ENCODE measurements at places on chromosomes 6 and 20.

DNA sequence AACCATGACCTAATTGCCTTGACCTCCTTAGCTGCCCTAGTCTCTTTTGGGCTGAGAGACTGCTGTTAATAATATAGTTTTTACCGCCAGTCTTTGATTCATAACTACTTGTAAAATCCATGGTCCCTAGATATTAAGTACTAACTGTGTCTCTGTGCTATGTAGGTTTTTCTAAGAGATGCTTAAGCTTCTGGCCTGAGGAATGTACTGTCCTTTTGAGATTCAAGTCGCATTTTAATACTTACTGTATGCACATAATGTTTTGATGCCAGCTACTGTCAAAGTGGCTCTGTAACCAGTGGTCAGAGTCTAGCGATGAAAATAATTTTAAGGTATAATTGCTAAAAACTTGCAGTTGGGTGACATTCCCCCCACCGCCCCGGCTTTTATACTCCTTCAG is 2.1 kb downstream of the AKAP12 start:
- DNase-seq: no peak

- DNase-seq: no peak
Observed at GRCh38 chr6:147621961-147622360, 113.5 kb downstream of the SAMD5 start.

DNA sequence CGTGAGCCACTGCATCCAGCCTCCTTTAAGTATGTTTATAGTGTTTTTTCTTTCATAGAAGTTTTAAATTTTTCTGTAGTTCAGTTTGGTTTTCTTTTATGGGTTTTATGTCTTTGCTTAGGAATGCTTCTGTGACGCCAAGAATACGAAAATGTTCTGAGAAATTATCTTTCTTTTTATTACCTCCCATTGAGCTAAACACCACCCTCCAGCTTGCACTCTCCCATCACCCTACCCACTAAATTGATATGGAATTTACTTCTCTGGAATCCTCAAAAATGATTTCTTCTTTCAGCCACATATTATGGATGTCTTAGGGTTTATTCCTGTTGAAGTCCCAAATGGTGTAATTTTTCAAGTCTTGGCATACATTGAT is 38.1 kb downstream of the JARID2 start:
- DNase-seq: no peak

DNA sequence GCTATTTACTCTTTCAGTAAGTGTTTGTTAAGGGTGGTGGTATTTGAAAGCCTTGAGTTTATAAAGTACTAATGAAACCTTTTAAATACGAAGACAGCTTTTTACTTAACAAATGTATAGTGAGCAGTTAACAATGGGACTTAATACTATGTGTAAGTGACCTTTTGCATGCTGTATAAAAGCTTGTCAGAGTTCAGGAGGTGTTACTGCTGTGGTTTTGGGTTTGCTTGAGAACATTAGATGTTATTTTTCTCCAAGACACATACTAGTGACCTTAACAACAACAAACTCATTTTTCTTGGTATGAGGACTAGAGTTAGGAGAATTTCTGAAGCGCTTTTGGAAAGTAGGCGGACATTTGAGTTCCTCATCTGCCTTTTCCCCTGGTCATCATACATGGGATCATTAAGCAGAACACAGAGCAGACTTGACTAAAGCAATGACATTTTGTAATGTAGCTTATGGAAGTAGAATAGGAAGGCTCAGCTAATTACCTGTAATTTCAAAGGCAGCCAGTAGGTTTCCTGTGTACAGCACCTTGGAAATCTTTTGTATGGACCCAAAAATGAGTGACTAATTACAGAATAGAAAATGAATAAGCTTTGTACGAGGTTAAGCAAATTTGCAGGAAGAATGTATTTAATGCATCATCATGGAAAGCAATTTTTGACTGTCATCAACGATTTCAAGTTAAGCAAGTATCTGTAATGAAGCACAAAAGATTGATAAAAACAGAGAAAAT is 14.1 kb downstream of the CDYL start:
- DNase-seq: no peak

GRCh38 chr20:15760001-15760621 is 813.1 kb downstream of the KIF16B start:
- DNase-seq: no peak

- DNase-seq: no peak
Observed at GRCh38 chr20:58665606-58666005, 14.5 kb downstream of the STX16 start.

- DNase-seq: no peak
Observed at GRCh38 chr20:61733891-61734732, 331.6 kb downstream of the TAF4 start.

DNA sequence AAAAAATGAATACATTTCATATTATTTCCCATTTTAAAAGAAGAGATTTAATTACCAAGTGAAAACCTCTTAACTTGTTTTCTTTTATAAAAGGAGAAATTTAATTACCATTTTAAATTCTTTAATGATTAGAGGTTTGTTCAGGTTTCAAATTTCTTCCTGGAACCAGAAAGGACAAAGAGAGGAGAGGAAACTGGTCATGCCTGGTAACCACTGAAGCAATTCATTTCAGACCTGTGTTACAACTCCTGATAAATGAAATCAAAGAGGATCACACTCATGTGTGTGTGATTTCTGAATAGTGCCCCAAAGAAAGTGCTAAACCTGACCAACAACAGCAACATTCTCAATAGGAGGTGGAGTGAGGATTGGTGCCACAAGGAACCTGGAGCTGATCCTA is 12.6 kb upstream of the SLPI start:
- no peak for DNase-seq

DNA sequence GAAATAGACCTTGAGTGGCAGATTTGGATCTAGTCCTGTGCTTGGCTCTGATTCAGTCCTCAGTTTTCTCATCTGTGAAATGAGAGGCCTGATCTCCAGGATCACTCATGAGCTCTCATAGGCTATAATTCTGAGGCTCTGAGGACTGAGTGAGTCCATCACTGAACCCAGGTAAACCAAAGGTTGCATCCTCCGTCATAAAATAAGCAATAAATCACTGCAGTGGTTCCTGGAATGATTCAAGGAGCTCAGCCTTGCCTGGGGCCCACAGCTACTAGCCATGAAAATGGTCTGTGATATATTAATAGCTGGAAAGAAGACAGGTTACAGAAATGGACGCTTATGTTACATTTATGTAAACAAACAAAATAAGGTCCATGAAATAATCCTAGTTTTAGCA is 124.8 kb downstream of the MAP3K7 start:
- DNase-seq: no peak

DNA sequence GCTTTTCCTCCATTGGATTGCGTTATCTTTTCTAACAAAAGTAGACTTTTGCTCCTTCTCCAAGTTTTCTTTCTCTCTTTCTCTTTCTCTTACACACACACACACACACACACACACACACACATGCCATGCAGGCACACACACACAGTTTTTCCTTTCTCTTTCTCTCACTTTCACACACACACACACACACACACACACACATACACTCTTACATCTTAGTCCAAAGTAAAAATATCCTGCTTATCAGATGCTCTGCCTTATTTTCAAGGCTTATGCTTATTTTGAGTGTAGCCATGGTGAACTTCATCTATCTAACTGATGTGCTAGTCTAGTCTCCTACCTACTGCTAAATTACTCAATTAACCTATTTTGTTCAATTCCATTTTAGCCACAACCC is 34.4 kb upstream of the RAB23 start:
- DNase-seq: no peak

DNA sequence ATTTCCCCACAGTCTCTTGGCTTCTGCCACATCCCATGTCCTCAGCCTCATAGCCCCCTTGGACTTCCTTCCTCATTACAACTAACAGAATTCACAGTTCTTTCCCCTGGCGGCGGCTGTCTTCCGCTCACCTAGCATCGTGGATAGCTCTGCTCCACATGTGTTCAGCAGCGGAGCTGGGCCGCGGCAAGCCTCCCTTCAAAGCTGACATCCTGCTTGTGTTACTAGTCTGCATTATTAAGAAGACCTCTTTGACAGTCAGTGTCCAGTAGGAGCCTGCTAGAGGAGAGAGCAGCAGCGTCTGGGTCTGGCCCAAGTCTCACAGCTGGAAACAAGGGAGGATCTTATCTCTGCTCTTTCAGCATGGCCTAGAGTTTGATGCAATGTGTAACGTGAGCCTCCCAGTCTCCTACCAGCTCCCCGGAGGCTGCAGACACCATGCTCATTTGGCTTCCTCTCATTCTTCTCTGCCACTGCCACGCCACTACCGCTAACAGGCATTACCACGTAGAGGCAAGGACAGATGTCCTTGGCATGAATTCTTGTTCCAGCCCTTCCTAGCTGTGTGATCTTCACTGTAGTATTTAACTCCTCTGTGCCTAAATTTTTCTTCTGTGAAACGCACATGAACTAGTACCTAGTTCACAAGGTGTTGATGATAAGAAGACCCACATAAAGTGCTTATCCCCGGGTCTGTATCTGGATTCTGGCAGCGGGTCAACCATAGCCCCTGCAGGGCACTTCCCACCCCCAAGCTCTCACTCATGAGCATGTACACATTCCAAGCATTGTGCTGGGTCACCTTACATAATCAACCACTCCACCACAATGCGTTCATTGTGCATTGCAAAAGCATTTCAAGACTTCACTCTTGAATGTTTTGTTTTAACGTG is 107.1 kb upstream of the BACH2 start:
- DNase-seq: no peak

DNA sequence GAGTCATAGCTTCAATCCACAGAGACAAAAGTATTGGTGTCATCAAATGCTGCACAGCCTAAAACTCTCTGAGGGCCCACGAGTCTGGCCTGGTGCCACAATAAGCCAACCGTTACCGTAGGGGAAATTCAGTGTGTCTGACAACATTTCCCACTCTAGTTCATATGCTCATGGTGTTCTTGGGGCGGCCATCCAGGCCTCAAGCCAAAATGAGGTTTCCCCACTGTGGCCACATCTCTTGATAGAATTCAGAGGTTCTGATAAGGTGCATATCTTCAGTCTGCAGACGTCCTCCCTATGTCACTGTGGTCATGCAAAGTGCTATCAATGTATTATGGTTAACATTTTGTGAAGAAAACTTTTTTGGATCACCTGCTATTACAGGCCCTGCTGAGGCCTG is 627.7 kb downstream of the QKI start:
- no peak for DNase-seq

DNA sequence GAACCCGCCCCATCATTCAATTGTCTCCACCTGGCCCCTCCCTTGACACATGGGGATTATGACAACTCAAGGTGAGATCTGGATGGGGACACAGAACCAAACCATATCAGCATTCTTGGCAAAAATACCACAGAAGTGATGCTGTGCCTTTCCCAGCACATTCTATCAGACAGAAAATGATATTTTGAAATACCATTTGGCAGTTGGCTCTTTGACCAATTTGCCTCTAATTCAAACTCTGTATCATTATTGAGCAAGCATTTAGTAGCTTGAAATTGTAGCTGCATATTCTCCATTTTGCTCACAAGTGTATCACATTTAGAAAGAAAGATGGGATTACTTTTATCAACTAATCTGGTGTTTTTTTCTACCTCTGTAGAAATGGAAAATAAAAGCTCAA is 64.0 kb downstream of the PLCB1 start:
- no peak for DNase-seq

DNA sequence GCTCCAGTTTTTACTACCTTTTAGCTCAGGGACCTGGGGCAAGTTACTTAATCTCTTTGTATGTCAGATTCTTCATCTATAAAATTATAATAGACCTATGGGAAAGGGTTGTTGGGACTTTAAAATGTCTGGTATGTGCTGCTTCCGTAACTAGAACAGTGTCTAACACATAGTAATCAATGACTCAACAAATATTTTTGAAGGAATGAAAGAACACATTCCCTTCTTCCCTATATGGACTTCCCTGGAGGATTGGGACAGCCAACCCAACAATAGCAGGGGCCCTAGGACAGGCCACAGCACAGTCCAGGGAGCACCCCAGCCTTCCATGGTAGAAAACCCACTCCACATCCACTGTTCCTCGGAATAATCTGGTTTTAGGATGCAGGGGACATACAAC is 50.7 kb upstream of the TPD52L1 start:
- no peak for DNase-seq

GRCh38 chr6:128471907-128472306 is 48.5 kb downstream of the PTPRK start:
- no peak for DNase-seq

DNA sequence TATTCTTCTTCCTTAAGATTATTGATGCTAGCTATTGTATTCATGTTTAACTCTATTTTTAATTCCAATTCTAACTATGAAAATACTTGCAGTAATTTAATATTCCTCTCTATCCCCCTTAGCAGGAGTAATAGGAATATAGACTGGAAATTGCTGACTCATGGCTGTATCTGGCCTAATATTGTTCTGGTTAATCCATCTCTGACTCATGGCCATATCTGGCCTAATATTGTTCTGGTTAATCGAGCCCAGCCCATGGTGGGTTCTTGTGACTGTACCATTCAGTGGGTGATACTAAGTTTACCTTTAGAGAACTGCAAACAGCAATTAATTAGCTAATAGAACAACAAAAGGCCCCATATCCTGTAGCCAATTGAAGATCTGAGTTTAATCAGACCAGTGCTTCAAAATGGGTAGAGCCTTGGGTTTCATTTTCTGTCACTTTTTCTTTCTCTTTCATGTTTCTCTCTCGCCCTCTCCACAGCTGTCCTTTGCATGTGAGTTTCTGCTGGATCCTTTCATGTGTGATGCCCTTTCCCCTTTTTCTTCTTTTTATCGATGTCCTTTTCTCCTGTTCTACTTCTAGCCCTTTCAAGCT is 50.6 kb downstream of the SLC22A3 start:
- no peak for DNase-seq

- DNase-seq: no peak
Observed at GRCh38 chr6:140018588-140018987, 644.1 kb upstream of the CITED2 start.

DNA sequence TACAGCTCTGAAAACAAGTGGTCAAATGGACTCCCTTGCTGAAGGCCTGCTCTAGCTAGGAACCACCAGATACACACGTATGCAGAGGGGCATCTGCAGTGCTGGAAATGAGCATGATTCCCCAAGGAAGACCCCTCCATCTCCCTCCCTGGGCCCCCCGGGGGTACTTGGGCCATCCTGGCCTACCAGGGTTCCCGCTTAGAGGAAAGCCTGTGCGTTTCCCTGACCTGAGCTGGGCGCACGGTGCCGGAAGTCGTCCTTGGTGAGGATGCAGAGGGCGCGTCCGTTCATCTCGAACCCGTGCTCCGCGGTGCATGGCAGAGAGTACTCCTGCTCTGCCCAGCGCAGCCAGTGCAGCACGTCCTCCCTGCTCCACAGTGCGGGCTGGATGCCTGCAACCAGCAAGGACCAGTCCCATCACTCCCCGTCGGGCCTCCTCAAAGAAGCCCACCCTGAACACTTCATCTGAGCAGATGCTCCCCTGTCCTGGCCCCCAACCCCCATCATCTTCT is 11.8 kb downstream of the ETV7 start:
- DNase-seq: no peak

DNA sequence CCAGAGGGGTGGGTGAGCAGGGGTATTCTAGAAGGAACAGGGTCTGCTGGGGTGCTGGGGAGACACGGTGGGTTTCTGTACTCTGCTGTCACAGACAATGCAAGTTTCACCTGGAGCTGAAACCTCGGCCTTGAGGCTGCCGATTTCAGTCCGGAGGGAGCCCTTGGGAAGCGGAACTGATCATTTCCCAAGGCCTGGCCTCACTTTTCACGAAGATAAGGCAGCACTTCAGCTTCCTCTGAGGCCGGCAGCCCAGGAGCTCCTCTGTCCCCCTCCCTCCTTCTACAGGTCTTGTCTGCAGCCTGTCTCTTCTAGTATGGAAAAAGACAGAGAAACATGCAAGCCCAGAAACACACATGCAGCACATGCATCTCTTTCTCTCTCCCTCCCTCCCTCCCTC is 242.1 kb downstream of the CDC5L start:
- DNase-seq: no peak
